Stimulated activated CD8-positive, alpha-beta memory T cell treated with anti-CD3 and anti-CD28 coated beads, Interleukin-7, amount 100 ng/mL, for 1 hour (primary cell): ENCODE measurements at places on chromosomes 4 and X.

- no peak for DNase-seq
These were observed at the start of gene VEGFC for GRCh38 chr4:176792326-176793059. Gene VEGFC, minus strand, starts transcription at chr4:176792922. Its CDS starts 611 bp downstream, at chr4:176792311.

GRCh38 chr4:44146516-44146915 is 302.1 kb downstream of the KCTD8 start:
- no peak for DNase-seq

DNA sequence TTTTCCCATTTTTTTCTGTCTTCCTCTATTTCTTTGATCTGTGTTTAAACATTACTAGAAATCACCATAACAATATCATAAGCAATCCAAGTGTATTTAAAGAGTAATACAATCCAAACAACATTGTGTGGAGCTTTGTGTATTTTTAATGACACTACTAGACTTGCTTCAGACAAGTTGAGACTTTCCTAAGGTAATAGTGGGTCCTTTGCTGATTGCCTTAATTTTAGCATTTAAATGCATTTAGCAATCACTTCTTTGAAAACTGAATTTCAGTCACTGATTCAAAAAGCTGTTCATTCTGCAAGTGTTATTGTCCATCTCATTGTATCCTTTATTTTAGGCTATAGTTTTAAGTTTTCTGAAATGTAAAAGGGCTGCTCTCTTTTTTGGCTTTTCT is 804.8 kb downstream of the ADGRL3 start:
- DNase-seq: no peak

DNA sequence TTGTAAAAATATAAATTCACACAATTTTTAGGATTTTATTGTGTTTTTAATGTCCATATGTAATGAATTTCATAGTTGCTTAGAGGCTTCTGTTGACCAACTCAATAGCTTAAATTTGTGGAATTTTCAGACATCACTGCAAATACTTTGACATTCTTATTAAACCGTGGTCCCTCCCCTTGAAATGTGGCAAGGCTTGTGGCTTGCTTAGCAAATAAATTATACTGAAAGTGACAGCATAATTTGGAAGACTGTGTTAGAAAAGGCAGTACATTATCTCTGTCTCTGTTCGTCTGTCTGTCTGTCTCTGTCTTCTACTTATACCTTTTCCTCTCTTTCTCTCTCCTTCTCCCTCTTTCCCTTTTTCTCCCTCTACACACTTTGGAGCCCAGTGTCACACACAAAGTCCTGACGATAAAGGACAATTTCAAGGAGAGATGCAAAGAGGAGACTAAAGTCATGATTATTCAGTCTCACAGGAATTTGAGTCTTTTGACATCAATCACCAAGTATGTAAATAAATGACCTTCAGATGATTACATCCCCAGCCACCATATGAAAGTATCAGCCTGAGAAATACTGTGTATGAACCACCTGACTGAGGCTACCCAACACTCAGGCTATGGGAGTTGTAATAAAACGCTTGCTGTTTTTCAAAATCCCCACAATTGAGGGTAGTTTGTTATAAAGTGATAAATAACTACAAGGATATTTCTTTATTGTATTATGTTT is 21.0 kb upstream of the UGT2B7 start:
- no peak for DNase-seq

GRCh38 chrX:109990582-109991276 is 12.2 kb upstream of the TMEM164 start:
- no peak for DNase-seq

DNA sequence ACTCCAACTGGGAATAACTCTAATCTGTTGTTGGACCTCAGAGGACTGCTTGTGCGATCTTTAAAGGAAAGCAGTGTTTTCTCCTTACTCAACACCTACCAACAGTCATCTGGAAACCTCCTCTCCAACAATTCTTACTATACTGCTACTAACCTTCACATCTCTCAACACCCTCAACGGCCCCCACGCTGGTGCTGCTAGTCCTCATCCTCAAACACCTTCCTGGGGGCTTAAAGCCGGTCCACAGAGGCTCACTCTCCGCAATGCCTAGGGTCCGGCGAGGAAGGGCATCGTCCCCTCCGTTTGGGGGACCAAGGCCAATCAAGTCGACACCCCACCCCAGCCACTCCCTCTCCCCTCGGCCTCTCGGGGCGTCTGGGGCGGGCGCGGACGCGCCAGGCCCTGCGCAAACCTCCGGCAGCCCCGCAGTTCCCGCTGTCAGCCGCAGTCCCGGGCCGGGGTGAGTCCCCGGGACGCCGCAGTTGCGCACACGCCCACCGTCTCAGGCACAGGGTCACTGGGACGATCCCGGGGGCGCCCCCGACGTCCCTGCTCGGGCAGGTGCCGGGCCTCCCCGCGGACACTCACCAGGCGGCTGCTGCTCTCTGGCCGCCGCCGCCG is 418 bp downstream of the TAB3 start:
- DNase-seq: no peak

- DNase-seq: no peak
These were observed 23.5 kb downstream of the TLR10 start for GRCh38 chr4:38759113-38759789.

DNA sequence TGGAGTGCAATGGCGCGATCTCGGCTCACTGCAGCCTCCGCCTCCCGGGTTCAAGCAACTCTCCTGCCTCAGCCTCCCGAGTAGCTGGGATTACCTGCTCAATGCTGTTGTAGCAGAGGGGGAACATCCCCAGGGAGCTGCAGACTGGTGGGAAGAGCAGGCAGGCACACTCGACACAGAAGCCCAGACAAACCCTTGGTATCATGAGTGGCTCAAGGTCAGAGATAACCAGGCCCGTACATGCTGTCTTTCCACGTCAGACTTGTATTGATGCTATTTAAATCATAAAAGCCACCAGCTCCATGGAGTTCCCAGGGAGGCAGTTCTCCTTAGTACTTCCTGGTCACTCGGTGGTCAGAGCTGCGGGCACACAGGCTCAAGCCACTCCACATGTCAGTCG is 33.2 kb downstream of the TRIML2 start:
- no peak for DNase-seq

DNA sequence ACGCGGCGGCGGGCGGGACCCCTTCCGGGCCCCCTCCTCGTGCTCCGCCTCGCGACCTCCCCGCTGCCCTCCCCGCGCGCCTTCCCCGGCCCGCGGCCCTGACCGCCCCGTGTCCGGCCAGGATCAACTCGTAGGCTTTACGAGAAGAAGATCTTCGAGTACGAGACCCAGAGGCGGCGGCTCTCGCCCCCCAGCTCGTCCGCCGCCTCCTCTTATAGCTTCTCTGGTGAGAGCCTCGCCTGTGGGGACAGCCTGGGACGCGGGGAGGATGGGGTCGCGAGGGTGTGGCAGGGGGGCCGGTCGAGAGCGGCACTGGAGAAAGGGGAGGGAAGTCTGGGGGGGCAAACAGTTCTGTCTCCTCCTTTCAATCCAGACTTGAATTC is 465 bp downstream of the EMD start:
- DNase-seq: no peak

DNA sequence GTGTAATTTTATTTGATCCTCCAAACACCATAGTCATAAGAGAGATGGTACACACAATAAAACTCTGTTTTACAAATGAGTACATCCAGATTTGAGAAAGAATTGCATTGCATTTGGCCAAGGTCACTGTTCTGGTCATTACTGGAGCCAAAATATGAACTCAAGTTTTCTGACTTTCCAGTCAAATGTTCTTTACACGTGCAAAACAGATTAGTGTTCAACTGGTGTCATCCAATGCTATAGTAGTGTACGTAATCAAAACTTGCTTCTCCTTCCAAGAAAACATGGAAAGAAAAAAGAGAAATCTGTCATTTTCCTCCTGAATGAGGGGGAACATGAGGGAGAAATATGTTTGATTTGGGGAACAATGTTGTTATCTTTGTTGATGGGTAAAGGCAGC is 291.9 kb downstream of the NAF1 start:
- DNase-seq: no peak

DNA sequence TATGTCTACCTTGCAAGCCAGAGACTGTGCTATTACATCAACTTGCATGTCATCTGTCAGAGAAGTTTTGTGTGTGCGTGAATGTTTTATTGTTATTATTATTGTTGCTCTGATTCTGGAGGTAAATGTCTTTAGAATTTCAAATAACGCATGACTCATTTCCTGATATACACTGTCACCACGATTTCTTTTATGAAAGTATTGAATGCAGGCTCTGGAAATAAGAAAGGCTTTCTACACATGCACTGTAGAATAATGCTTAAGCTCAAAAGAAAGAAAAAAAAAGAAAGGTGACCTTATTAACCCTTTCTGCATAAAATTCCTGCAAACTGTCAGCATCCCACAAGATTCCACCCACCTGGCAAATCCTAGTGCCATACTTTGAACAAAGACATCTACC is 632.9 kb downstream of the ZNF674 start:
- DNase-seq: no peak

DNA sequence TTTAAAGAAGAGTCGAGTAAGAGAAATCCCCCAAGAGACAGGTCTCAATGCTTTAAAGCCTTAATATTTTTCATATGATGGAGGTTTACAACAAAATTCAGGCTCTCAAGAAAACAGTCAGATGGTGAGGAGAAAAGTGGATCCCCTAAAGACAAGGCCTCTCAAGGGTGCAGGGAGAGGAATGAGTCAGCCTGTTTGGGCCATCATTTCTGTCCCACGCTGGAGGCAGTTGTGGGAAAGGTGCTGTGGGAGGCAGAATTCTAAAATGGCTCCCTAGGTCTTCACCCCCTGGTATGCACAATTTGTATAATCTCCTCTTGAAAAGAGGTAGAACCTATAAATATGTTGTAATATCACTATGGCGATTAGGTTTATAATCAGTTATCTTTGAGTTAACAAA is 4.6 kb upstream of the TIFA start:
- no peak for DNase-seq

- DNase-seq: no peak
These were observed 264.2 kb downstream of the INPP4B start for GRCh38 chr4:142581881-142582280.

- DNase-seq: no peak
These were observed 100.8 kb upstream of the LIMCH1 start for GRCh38 chr4:41437111-41437536.

- DNase-seq: no peak
These were observed 15.6 kb downstream of the TNMD start for GRCh38 chrX:100600340-100600739.

- no peak for DNase-seq
These were observed 150.8 kb downstream of the FRAS1 start for GRCh38 chr4:78207951-78208350.

- DNase-seq: no peak
These were observed 35.4 kb upstream of the TMEM184C start for GRCh38 chr4:147581606-147582350.

DNA sequence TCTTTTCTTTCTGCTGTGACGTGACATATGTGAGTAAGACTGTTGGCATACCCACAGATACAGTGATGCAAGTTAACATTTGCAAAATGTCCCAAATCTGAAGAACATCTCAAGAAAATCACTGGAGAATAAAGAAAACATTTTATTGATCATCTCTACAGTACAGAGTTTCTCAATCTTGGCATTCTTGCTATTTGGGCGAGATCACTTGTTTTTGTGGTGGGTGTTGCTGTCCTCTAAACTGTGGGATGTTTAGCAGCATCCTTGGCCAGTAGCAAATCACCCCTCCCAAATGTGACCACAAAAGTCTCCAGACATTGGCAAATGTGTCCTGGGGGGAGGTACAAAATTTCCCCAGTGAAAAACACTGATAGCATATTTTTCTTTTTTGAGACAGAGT is 28.8 kb downstream of the AMELX start:
- DNase-seq: no peak

- no peak for DNase-seq
These were observed 23.6 kb downstream of the PPP2R3B start for GRCh38 chrX:362937-363620.

DNA sequence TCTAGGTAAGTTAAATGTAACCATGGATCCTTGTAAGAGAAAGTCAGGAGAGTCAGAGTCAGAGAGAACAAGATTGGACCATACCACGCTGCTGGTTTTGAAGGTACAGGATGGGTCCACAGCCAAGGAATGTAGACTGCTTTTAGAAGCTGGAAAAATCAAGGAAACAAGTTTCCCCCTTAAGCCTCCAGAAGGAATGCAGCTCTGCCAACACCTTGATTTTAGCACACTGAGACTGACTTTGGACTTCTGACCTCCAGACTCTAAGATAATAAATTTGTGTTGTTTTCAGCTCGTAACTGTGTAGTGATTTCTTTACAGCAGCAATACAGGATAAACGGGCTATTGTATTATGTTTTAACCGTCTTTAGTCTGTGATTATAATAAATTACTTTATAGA is 108.0 kb upstream of the USP38 start:
- no peak for DNase-seq

DNA sequence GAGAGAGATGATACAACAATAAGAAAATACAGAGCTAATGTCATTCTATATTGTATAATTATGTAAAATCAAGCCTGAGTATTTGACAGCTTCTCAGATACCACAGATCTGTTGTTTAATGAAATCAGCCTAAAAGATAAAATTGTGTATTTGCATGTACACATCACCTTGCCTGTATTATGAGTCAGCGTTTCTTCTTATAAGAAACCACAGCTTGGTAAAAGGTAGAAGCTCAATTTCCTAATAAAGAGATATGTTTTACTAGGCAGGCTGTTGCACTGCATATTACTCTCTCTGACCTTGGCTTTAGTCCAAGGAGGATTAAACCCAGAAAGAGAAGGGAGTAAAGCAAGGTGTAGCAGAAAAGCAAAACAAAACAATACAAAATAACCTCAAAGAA is 121.3 kb downstream of the PPARGC1A start:
- no peak for DNase-seq

DNA sequence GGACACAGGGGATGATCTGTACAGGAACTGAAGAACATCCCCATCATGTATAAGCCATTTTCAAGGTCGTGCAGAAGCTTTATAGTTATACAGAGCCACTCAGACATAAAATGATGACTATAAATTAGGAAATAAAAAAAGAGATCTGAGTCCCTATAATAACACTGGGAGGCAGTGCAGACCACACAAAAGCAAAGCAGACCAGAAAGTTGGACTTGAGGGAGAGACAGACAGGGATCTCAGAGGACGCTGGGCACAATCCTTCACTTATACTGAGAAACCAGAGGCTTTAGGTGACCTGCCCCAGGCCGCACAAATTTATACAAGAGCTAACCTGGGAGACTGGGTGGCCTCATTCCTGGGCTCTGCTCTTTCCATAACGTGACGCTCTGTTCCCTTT is 70.5 kb downstream of the HADH start:
- no peak for DNase-seq

DNA sequence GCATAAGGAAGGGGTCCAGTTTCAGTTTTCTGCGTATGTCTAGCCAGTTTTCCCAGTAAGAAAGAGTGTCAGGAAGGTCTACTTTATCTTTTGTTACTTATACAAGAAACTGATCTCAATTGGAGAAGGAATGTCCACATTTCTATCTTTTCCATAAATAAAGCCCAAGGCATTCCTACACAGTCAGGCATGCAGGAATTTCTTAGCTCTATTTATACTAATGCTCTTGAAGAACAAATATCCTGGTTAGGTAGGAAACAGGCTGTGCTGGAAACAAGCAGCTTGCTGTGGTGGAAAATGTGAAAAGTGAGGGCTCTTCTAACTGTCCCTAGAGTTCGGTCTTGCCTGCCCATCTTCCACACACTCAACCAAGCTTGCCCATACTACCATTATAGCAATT is 37.9 kb upstream of the PITX2 start:
- no peak for DNase-seq

- DNase-seq: no peak
These were observed 75.6 kb downstream of the REPS2 start for GRCh38 chrX:17021851-17022604.

- DNase-seq: no peak
These were observed 25.8 kb downstream of the GAB1 start for GRCh38 chr4:143362349-143363046.
